EH (cell line): ENCODE measurements at places on chromosomes 1 and 21.

DNA sequence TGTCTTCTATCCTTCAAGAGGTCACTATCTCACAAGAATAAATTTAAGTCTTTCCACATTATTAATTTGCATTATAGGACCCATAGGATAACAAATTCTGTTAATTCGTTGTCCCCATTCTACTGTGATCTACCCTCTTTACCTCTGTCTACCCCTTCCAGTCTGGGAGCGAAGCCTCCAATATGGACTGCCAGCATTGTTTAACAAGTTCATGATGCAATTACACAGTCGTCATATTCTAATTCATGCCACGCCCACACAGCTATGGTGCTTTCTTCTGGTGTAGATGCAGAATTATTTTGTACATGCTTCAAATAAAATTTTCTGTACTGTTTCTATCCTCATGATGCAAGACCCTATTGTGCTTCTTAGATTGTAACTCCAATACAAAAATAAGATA lies 178.3 kb upstream of the PALMD start:
- no peak for DNase-seq

GRCh38 chr21:39114871-39115575 lies 68.2 kb downstream of the PSMG1 start:
- peak; percentile 72 for DNase-seq

GRCh38 chr1:67677930-67678329 lies 7.1 kb upstream of the GADD45A start:
- DNase-seq: no peak

DNA sequence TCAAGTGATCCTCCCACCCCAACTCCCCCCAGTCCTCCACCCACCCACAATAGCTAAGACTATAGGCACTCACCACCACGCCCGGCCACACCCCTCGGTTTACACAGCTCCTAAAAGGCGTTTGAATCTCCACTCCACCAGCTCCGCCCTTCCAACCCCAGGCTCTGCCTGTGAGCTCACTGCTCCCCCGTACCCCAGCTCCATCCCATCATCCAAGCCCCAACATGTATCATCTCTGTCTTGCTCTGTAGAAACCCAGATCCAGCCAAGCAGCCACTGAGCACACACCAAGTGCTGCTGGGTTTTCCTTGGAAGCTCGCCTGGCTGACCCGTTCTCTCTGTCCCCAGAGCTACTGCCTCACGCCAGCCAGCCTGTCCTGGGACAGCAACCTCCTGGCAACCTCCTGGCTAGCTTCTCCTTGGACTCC lies 12.0 kb upstream of the S100A2 start:
- no peak for DNase-seq

DNA sequence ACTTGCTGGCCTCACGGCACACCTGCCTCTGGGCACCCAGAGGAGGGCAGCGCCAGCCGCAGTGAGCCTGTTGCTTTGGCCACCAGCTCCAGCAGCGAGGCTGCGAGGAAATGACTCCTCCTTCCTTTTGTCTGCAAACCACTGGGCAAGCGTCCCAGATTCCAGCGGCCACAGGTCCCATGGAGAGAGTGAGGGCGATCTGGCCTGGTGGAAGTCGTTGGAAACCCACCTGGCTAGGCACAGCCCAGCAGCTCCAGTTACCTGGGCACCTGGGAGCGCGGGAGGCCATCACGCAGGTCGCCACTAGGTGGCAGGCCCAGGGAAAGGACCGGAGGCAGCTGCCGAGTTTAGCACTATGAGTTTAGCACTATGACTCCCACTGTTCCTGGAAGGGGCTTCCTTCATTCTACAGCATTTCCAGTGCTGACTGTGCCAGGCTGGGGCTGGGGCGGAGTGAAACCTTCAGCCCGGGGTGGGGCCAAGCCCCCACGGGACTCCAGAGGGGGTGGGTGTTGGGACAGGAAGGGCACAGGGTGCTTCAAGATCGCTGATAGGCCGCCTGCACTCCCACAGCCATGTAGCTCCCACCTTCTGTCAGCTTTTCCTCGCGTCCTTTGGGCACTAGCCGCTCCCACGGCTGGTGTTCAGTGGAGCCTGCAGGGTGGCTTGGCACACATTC lies 1.1 kb upstream of the ESPN start:
- DNase-seq: peak; percentile 65

DNA sequence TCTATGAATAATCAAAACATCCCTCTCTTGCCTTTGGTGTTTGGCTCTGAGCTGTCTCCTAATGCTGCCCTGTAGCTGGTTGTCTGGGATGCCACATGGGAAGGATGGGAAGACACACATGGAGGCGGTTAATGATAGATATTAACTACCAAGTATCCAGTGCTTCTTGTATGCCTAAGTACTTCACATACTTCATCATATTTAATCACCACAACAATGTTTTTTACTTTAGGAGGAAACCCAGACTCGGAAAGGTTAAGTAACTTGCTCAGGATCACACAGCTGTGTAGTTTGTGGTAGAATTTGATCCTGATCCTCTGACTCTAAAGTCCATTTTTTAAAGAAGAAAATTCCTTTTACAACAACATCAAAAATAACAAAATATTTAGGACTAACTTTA lies 88.0 kb downstream of the HHAT start:
- no peak for DNase-seq

DNA sequence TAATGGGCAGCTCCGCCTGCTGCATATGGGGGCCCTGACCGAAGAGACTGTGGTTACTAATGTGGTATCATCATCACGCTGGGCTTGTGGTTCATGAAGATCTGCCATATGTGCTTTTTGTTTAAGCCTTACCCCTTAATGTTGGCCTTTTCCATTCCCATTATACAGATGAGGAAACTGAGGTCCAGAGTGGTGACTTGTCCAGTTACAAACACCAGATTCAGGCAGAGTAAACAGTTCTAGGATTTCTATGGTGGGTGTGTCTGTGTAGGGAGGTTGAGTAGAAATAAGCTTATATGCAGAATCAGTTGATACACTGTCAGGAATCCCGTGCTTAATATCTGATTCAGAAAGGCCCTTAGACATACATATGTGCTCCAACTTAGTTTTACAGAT lies 691 bp downstream of the UTP11 start:
- DNase-seq: no peak

GRCh38 chr1:22037520-22037919 lies 15.0 kb upstream of the CDC42 start:
- no peak for DNase-seq

GRCh38 chr1:25210728-25211127 lies 21.6 kb downstream of the SYF2 start:
- DNase-seq: no peak

- no peak for DNase-seq
Measured at GRCh38 chr1:205275133-205275532, 46.4 kb downstream of the NUAK2 start.

GRCh38 chr1:175702079-175702795 lies 41.2 kb downstream of the TNR start:
- no peak for DNase-seq

GRCh38 chr1:40307186-40307585 lies 9.9 kb downstream of the COL9A2 start:
- DNase-seq: no peak

DNA sequence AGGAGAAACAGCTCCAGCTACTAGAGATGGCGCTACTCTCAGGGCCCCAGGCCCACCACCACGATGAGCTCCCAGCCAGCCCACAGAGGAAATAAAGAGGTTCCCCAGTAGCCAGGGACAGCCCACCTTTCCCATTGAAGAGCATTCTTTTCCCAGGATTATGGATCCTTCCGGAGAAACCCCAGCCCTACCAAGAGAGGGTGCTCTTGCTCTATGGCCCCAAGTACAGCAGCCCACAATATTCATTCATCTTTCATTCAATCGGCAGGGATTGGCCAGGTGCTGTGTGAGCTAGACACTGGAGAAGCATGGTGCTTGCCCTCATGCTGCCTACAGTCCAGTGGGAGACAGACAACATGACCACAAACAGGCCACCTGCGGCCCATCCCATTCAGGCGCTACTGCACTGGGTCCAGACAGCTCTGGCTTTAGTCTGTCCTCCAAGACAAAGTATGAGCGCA lies 29.9 kb downstream of the PMVK start:
- DNase-seq: peak; percentile 37

DNA sequence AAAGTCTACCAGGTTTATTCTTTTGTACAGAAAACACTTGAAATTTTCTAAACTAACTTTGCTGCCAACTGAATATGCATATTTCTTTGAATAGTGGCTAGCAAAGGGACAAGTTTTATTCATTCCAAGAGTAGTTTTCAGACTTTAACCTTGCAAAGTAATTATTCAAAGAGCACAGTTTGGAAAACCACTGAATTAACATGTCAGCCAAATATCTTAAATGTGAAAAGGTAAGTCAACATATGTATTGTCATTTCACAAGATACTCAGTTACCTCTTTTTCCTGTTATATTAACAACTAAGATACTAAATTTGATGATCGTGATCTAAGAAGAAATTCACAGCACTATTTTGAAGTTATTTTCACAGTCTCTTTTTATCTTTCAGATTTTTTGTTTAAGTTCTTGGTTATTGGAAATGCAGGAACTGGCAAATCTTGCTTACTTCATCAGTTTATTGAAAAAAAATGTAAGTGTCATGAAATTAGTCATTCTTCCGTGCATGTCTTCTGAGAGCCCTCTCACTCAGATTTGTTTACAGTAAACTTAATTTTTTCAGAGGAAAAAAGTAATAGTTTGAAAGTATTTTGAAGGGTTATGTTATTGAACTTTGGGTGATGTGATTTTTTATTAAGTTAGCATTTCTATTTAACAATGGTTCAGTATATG lies 15.3 kb downstream of the RAB4A start:
- no peak for DNase-seq

DNA sequence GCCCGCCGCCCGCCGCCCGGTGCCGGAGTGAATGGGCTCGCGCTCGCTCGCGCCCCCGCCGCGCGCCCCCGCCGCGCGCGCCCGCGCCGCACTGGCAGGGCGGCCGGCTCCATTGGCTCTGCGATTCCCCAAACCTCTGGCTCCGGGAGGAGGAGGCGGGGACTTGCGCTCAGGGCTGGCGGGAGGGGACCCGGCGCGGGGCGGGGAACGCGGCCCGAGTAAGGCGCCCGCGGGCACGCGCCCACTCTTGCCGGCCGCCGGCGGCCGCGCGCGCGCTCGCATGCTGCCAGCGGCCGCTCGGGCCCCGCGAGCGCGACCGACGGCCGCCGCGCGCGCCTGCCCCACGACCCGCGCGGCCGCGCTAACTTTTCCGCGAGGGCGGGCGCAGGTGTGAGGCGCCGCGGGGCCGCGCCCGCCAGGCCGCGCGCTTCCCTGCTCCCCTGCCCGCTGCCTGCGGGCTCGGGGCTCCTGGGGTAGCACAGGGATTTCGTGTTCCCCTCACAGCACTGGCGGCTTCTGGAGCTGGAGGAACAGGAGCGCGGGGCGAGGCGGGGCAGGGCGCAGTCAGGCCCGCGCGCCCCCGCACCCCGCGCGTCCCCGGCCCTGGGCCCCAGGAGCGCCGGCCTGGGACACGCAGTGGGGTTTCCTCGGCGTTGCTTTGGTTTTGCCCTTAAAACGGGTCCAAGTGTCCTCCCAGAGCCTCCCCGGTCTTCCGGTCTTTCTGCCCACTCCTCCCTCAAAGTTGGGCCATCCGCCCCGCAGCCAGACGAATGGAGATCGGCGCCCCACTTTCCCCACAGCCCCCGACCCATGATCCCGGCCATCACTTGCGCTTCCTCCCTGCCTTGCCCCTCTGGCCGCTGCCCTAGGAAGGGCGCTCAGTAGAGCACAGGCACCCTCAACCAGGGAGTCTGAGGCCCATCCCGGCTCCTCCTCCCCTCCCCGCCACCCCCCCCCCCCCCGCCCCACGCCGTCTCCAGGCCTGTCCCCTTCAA lies 101.5 kb downstream of the CASZ1 start:
- peak; percentile 86 for DNase-seq

GRCh38 chr1:38026592-38027200 lies 14.2 kb downstream of the UTP11 start:
- DNase-seq: peak; percentile 65

GRCh38 chr21:25081096-25081495 lies 526.2 kb downstream of the MRPL39 start:
- peak; percentile 13 for DNase-seq

GRCh38 chr1:203276408-203276807 lies 28.9 kb upstream of the BTG2 start:
- DNase-seq: no peak

DNA sequence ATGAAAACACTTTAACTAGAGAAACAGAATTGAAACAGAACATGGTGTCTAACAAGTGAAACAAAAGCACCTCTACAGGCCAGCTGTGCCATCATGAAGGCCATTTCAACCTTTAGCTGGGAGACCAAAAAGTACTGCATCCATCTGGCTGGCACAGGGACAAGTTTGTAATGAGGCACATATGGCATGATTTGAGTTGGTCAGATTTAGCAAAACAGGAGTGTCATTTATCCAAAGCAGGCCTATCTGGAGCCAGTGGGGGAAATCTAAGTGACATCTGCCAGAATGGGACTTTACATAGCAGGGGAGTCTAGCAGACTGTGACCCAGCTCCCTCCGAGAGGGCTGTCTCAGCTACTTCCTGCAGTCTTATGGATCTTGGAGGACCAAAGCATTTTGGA lies 51.9 kb downstream of the DNTTIP2 start:
- DNase-seq: peak; percentile 49

GRCh38 chr21:42569732-42570301 lies 56.2 kb downstream of the SLC37A1 start:
- no peak for DNase-seq

DNA sequence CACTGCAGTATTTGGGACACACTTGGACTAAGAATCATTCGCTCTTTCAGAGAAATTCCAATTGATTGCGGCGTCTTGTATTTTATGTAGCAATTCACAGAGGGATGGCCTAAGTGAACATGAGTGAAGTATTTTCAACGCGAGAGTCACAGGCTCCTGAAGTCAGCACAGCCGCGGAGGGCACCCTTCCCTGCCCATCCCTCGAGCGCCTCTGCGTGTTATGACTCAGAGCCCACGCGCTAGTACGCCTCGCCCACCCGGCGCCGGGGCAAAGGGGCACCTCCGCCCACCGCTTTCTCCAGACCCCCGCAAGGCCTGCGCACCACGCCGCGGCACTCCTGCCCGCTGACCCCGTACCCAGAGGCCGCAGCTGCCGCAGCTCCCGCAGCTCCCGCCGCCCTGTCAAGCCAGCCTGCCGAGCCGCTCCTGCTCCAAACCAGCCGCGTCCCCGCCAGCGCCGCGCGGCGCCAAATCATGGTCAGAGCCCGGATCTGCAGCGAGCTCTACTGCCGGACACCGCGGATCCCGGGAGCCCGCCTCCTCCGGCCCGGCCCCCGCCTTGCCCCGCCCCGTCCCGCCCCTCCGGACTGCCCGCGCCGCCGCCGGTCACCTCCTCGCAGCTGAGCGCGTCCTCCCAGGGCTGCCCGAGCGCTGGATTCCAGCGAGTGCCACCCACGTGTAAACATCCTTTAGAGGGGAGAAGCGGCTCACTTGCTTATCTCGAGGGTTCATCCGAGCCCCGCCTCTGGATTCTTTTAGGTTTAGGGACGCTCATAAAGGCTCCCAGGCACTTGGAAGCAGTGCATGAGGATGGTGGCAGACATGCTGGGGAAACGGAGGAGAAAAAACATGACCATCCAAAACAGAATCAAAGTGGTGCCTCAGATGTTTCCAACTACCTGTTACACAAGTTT lies at the start of gene GLRX2:
TSS of gene GLRX2 (minus strand) at position 508 of the 914 bp plus-strand sequence. CDS start at position 476, 32 bp downstream.
- DNase-seq: peak; percentile 92

DNA sequence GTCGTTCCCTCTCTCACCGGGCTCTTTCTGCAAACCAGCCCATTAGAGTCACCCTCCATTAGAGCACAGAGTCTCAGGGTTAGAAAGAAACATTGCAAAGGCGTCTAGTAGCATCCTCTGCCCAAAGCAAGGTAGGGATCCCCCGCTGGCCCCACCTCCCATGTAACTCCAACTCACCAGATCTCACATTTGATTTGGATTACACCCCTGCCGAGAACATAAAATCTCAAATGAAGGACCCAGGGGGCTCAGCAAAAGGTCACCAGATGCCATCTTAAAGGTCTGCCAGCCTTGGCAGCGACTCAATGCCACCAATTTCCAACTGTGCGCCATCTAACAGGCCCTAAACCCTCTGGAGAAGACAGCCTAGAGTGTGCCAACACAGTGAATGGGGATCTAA lies 14.1 kb downstream of the C1orf87 start:
- no peak for DNase-seq
